ENCODE measurements at places on chromosomes 2 and 18.
A peak's percentile ranks its signal among the peaks of the same experiment; 100 is the strongest.

DNA sequence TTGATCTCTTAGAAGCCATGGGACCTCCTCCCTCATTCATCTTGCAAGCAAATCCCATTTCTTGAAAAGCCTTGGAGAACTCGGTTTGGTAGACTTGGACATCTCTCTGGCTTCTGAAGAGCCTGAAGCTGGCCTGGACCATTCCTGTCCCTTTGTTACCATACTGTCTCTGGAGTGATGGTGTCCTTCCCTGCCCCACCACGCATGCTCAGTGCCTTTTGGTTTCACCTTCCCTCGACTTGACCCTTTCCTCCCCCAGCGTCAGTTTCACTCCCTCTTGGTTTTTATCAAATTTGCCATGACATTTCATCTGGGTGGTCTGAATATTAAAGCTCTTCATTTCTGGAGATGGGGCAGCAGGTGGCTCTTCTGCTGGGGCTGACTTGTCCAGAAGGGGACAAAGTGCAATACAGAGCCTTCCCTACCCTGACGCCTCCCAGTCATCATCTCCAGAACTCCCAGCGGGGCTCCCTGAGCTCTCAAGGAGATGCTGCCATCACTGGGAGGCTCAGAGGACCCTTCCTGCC is 20.0 kb downstream of the FOSL2 start:
- peak; percentile 4 for DNase-seq

DNA sequence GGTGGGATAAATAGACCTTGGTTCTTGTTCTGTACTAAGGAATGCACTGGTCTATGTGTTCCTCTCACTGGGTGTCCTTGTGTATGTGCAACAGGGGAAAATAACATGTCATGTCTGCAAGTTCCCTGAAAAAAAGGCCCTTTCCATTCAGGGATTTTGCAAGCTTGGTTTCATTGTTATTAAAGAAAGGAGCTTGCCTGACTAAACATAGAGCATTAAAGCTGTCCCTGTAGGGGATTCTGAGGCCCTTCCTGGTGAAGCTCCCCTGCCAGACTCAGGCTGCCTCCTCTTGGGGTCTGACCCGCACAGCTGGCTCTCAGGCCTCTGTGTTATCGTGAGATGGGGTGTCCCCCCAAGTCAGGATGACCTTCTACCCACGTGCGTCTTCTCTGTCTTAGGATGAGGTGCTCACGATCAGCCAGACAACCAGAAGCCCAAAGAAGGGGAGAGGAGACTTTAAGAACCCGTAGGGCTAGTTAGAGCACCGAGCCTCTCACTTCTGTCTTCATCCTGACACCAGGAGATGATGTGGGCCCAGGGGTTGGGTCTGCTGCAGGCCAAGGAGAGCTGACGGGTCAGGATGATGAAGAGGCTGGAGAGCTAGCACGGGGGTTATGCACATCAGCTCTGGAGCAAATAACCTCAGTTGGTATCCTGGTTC is 21.2 kb downstream of the CAPG start:
- DNase-seq: no peak

DNA sequence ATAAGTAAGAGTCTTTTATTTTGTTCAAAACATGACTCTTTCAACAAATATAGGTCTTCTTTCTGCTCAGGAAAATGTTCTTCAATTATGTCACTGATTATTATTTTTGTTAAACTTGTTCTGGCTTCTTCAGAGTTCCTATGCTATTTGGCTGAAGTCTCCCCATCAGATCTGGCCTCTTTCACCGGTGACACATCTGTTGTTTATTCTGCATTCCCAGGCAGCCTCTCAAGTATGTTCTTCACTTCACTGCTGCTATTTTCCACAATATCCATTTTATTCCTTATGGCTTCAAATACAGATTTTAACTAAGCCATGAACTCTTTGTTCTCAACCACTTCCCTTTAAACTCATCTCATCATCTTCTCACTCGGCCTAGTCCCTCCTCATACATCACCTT is 45.7 kb downstream of the HDAC4 start:
- DNase-seq: peak; percentile 29

DNA sequence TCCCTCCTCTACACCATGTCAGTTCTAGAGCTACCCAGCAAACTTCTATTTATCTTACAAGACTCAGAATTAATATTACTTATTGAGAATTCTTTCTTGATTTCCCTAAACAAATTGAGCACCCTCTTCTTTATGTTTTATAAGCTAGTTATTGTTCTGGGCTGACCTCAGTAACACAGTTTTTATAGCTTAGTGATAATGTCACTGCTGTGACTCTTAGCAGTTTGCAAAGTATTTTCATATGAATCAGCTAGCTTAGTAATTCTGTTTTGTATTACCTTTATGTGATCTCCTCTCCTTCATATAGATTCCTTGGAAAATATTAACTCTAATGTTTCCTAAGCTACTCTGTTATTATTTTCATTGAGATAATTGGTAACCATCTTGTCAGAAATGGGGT is 114.9 kb downstream of the PMS1 start:
- DNase-seq: no peak

- DNase-seq: no peak
Measured at GRCh38 chr2:222034058-222034457, 264.7 kb downstream of the PAX3 start.

GRCh38 chr2:74511104-74511989 is 2.9 kb upstream of the TLX2 start:
- no peak for DNase-seq

DNA sequence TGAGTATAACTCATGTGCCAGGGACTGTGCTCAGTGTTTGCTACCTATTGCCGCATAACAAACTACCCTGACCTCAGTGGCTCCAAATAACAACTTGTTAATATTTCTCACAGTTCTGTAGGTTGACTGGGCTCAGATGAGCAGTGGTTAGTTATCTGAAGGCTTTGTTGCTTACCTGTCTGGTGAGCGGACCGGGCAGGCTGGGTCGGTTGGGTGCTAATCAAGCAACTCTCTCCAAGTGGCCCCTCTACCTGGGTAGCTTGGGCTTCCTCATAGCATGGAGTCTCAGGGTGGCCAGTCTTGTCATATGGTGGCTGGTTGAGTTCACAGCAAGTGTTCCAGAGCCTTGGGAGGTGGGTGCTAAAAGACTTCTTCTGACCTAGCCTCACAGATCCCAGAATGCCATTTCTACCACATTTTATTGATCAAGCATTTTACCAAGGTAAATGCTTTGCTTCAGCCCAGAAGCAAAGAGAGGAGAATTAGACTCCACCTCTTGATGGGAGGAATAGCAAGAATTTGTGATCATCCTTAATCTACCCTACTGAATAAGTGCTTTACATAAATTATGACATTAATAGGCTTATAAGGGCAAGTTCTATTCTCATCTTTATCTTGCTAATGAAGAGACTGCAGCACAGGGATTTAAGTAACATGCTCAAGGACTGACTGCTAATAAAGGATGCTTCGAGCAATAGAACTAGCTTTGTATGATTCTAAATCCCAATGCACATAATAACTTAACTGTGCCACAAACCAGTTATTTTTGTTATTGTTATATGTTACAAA is 16.9 kb downstream of the RAB31 start:
- no peak for DNase-seq

DNA sequence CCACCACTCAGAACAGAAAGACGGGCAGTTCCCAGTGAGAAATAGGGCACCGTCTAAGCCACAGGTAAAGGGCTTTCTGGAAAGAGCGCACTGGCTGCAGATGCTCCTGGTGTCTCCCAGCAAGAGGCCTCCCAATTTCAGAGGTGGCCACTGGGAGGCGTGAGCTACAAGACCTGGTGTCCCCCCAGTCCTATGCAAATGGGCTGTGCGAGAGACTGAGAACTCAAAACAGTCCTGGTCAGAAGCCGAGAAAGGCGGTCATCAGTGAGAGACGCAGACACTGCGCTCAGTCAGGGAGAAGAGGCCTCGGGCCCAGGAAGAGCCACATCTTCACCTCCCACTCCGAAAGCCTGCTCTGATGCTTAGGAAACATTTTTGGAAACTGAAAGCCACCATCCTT is 179.5 kb downstream of the EIPR1 start:
- no peak for DNase-seq

DNA sequence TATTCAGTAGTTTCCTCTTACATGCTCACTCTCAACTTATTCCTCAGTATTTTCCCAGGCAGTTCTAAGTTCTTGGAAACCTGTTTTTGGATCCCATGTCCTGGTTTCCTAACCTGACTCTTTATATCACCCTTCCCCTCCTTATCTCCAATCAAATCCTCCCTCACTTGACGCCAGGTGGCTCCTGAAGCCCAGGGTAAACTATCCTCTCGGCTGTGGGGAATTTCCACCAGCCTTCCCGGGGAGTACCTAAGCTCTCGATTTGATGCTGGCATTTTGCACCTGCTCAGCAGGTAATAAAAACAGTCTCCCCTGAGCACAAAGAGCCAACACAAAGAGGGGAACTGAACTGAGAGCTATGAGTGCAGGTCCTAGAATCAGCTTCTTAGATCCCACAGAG is 538.0 kb downstream of the SLC4A3 start:
- DNase-seq: no peak

DNA sequence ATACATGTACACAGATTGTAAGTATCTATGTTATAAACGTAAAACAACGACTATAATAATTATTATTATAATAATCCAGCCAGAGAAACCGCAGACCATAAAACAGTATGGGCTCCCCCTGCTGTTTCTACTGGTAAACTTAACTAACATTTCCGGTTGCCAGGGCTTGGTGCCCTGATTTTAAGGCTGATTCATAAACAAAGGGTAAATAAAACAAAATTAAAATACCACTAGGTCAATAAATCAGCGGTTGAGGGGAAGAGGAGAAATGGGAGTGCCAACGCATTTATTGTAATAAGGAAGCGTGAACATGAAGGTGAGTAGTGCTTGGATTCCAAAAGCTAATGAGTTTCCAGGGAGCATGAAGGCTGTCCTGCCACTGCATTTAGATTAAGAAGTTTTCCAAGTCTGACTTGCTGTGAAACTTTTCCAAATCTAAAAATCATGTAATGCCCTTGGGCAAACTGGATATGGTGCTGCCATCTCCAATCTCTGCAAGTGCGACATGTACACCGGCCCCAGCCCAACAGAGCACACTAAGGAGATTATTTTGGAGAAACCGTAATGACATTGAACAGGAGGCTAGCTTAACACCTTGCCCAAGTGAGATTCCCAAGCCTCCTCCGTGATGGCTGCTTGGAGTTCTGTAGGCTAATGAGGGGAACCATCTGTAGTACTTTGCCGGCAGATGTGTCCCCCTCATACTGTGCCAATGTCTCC is 50.7 kb upstream of the HNRNPA3 start:
- peak; percentile 36 for DNase-seq

Data from astrocyte of the spinal cord (primary cell).